SJCRH30 (cell line): ENCODE measurements at places on chromosomes 2 and 18.

DNA sequence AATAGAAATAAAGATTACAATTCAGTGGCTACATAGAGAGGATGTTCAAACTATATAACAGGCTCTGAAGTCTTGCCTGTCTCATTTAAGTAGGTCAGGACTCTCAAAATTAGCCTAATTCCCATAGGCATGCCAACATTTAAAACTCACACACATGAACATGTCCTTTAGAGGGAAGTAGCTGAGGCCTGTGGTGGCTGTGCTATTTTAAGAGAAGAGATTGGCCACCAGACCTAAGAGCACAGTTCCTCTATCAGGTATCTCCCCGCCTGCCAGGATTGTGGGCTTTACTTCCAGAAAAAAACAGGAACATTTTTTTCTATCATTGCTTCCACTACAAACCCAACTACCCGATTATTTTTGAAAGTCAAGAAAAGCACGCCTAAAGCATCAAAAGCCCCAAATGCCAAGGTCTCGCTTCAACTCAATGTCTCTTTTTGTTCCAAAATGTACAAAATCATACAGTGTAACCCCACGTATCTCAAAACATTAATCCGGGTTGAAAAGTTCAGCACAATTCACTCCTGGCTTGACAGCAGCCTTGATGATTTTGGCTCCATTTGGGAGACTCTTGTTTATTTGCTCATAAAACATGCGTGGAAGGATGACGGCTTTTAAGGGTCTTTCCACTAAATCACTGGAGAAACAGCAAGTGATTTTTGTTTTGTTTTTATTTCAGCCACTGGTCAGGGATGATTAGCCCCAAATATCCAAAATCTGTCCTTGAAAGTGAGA is 15.3 kb downstream of the FHL2 start:
- DNase-seq, result no peak

GRCh38 chr2:173286153-173286809 is 68.4 kb upstream of the CDCA7 start:
- DNase-seq, result no peak

- DNase-seq, result peak; percentile 87
Observed at GRCh38 chr2:210366675-210367080, 51.7 kb upstream of the MYL1 start.

- no peak for DNase-seq
Observed at GRCh38 chr2:197033222-197033621, 106.7 kb upstream of the PGAP1 start.

GRCh38 chr2:98912957-98913915 is 22.8 kb downstream of the CRACDL start:
- DNase-seq, result no peak

DNA sequence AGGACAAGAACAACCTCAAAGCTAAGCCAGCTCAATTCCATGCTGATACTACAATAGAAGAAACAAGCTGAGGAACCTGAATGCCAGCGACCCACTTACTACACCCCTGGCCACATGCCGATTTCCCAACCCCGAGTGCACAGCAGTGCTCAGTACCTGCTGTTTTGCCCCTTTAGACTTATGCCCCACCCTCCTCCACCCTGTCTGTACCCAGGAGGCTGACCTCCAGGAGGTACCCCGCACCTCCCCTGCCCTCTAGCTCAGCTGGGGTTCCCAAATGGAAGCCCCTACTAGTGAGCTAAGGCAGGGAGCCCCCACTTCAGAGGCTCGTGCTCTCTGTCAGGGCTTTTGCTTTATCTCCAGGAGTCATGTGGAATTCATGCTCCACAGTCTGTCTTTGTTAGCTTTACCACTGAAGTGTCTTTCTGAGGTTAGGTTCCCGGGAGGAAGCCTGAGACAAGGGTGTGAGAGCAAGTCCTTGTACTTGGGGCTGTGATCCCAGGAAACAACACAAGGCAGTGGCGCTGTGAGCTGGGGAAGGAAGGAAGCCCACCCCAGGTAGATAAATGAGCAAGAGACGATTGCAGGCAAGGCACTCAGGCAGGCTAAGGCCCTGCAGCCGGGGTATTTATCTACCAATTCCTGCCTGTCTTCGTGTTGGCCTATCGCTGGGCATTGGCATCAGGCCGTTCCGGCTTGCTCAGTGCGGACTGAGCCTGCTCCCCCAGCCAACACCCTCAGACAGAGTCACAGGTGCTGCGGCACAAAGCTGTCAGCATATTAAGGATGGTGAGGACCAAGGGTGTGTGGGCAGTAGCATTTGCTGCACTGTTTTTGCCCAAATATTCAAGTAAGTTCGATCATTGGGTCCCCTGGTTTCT is 220.5 kb downstream of the CYP26B1 start:
- no peak for DNase-seq

GRCh38 chr2:205800773-205801172 is 118.5 kb downstream of the NRP2 start:
- DNase-seq, result no peak

- DNase-seq, result no peak
Observed at GRCh38 chr2:185583058-185583816, 155.4 kb upstream of the FSIP2 start.

DNA sequence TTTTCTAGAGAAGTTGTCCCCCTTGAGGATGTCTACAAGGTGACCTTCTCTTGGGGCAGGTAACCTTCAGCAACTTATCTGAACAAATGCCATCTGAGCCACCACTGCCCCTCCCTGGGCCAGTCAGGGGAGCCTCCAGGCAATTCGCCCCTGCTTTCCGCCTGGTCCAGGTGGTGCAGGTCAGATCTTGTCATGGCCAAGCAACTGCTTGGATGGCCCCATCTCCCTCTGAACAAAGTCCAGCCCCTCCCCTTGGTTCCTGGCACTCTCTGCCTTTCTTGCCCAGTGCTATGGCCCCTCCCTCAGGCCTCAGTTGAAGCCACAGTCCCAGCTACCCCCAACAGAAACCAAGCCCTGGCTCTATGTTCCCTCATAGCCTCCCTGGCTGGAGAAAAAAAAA is 138.7 kb downstream of the ALPK2 start:
- DNase-seq, result no peak

DNA sequence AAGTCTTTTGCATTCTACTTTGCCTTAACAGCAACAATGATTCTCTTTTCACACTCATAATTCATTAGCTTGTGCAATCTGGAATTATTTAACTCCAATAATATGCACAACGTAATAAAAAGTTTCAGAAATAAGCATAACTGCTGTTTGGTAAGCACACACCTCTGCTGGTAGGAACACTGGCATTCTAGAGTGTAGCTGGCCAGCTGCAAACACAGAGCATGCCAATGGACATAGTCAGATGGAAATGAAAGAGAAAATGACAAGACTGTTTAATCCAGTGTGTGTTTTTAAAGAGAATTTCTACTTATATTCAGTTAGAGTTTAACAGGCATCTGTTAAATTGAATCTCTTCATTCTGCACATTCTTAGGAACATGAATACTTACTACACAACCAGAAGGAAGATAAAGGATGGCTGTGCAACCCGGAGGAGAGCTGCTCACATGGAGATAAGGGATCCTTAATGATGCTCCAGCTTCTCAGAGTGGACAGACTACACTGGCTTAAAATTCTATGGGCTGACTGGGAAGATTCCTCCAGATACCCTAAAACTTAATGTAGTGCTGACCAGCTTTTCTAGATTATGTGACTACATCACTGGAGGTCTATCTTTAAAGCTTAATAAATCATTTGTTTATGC is 94.6 kb upstream of the CHAC2 start:
- no peak for DNase-seq

DNA sequence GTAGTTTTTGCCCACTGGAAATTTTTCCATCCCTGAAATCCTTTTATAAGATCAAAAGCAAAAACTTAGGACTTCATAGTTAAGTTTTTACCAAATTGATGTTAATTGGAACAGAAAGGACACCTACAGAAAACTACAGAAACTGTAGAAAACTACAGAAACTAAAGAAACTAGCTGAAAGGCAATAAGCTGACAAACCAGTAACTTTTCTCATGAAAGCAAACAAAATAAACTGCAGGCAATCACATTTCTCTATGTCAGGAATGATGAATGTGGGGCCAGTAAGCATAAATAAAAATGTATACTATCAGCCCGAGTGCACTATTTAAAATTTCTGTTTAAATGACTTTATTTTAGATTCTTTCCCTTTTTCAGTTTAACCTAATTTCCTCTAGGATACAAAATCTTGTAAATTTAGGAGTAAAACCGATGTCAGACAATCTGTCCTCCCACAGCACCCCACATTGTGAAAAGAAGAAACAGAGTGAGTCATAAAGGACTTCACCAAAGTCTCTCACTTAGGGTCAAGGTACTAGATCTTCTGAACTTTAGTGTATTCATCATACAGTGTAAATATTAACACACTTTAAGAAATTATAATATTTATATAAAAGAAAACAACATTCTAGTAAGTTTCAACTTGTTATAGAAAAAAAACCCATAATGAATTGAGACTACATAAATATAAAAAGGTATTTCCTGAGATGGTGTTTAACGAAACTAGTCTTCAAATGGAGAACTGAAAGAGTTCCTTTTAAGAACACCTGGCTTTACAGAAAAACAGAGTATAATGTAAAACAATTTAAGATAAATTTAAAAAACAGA is 46.6 kb downstream of the USP40 start:
- DNase-seq, result no peak

GRCh38 chr2:10019174-10019573 is 24.2 kb upstream of the KLF11 start:
- no peak for DNase-seq

DNA sequence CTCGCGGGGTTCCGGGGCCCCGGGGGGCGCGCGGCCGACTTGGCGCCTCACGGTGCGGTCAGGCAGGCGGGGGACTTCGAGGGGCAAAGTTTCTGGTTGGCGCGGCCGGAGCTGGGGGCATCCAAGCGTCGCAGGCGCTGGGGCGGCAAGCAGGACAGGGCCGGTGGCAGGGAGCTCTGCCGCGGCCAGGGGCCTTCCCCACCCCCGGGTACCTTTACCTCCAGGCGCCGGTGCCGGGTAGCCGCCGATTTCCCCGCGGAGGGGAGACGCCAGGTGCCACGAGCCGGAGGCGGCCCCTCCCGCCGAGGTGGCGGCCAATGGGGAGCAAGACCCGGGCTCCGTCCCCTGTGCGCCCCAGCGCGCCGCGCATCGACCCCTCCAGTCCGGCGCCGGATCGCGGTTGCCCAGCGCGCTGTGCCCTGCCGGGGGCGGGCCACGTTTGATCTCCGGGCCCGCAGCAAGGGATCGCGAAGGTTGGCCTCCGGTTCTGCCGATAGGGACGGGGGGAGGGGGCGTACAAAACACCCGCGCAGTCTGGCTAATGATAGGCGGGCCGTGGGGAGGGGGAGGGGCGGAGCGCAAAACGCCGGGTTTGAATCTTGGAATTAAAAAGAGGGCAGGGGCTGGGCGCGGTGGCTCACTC is at the start of gene ST8SIA5:
Gene ST8SIA5, minus strand, starts transcription at position 495 of the 643 bp plus-strand sequence. CDS start 545 bp downstream, outside the sequence.
- DNase-seq, result peak; percentile 49

GRCh38 chr2:11863513-11864328 is 117.3 kb downstream of the LPIN1 start:
- DNase-seq, result peak; percentile 89

GRCh38 chr2:146661473-146662096 is 1183.2 kb upstream of the ACVR2A start:
- peak; percentile 75 for DNase-seq

- no peak for DNase-seq
Observed at GRCh38 chr2:8549942-8550341, 131.9 kb upstream of the ID2 start.

- no peak for DNase-seq
Observed at GRCh38 chr18:33288082-33288716, 152.3 kb downstream of the CCDC178 start.

DNA sequence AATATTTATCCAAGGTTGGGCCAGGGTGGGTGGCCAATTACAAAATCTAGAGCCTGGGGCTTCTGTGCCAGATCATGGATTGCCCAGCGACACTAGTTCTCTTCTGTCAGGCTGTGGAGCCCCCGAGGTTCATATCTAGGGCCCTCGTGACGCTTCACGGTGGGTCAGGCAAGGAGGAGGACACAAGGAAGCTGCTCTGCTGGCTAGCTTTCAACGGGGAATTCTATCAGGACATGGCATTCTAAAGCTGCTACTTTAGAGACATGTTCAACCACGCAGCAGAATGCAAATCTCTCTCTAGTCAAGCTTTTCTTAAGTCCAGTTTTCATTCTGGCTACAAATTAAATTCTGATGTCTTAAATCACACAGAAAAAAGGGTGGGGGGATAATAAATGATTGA is 180.2 kb downstream of the THADA start:
- no peak for DNase-seq

- no peak for DNase-seq
Observed at GRCh38 chr2:29290293-29291047, 175.3 kb downstream of the CLIP4 start.

GRCh38 chr2:23299476-23300195 is 85.3 kb upstream of the KLHL29 start:
- no peak for DNase-seq

DNA sequence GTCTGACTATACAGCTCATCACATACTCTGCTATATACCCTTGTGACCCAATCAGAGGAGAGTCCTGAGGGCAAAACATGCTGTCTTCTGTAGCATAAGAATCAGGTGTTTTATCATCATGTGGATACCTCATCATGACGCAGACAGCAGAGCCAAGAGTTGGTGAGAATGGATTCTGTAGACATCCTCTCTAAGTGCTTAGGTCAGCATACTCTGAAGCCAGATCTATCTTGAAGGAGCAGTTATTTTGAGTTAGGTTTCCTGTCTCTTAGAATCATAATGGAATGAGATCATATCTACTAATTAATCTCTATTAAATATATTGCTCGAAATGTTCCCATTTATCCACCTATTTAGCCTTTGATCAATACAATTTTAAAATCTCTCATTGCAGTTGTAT is 190.2 kb upstream of the KCNH7 start:
- no peak for DNase-seq

DNA sequence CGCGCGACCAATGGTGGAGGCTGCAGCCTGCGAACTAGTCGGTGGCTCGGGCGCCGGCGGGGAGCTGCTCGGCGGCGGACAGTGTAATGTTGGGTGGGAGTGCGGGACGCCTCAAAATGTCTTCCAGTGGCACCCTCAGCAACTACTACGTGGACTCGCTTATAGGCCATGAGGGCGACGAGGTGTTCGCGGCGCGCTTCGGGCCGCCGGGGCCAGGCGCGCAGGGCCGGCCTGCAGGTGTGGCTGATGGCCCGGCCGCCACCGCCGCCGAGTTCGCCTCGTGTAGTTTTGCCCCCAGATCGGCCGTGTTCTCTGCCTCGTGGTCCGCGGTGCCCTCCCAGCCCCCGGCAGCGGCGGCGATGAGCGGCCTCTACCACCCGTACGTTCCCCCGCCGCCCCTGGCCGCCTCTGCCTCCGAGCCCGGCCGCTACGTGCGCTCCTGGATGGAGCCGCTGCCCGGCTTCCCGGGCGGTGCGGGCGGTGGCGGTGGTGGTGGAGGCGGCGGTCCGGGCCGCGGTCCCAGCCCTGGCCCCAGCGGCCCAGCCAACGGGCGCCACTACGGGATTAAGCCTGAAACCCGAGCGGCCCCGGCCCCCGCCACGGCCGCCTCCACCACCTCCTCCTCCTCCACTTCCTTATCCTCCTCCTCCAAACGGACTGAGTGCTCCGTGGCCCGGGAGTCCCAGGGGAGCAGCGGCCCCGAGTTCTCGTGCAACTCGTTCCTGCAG is at the start of gene HOXD9:
Gene HOXD9, plus strand, starts transcription at position 37 of the 728 bp plus-strand sequence. Its CDS starts 50 bp downstream, at position 87.
- peak; percentile 77 for DNase-seq

DNA sequence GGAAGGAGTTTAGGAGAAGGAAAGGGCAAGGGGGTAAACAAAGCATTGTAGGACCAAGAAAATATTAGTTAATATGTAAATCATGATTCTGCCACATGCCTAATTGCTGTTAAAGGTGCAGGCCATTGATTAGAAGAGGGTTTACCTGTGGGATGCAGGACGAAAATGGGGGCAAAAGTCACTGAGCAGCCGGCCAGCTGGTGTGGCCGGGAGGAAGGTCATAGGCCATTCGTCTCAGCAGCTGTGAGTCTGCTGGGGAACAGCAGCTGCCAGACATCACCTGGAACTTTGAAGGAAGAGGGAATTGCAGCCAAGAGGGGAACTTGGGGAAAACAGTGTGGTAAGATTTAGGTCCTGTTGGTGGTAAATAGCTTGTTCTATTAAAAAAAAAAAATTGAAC is 184.4 kb downstream of the DYSF start:
- DNase-seq, result peak; percentile 43
